ENCODE measurements at places on chromosomes 2 and 18.

- DNase-seq: no peak
- H3K4me3 ChIP-seq: peak overlapping the region; percentile 88
- H3K27ac ChIP-seq: no peak overlapping the region
- peaks cover 14% of the 10 kb centered on the region for H3K36me3 ChIP-seq
- H3K4me1 ChIP-seq: no peaks in the 10 kb centered on the region
These were observed 706 bp downstream of the UBXN2A start for GRCh38 chr2:23940718-23941620.

- DNase-seq: no peak
- H3K27me3 ChIP-seq: no peaks in the 10 kb centered on the region
- H3K4me1 ChIP-seq: no peaks in the 10 kb centered on the region
- no peak overlapping the region for H3K4me3 ChIP-seq
- H3K36me3 ChIP-seq: no peaks in the 10 kb centered on the region
- no peak overlapping the region for H3K27ac ChIP-seq
These were observed 52.7 kb downstream of the DSEL start for GRCh38 chr18:67463829-67464228.

DNA sequence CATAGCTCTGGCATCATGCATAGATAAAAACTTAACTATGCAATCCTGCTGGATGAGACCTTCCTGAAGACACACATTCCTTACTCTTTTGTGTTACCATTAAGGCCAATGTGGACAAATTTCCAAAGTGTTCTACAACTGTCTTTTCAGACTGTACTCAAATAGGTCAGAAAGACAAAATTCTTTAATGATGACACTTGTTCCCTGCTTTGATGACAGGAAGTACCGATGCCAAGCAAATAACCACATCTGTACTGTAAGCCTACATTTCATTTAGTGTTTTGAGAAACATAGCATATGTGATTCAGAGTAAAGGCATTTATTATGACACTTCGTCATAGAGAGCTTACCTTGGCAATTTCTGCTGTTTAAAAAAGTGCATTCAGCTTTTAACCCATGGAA is 55.0 kb downstream of the PMAIP1 start:
- H3K4me3 ChIP-seq: no peak overlapping the region
- no peaks in the 10 kb centered on the region for H3K36me3 ChIP-seq
- no peaks in the 10 kb centered on the region for H3K4me1 ChIP-seq
- no peaks in the 10 kb centered on the region for H3K27me3 ChIP-seq
- DNase-seq: no peak

- H3K4me3 ChIP-seq: no peak overlapping the region
- H3K4me1 ChIP-seq: no peaks in the 10 kb centered on the region
- peaks cover 1% of the 10 kb centered on the region for H3K27me3 ChIP-seq
These were observed 83.9 kb downstream of the RTP5 start for GRCh38 chr2:241953324-241953928.

GRCh38 chr2:150127346-150127990 is 360.0 kb downstream of the RND3 start:
- H3K27ac ChIP-seq: no peak overlapping the region
- H3K27me3 ChIP-seq: no peaks in the 10 kb centered on the region
- DNase-seq: no peak
- peaks cover 7% of the 10 kb centered on the region for H3K36me3 ChIP-seq

- peaks cover 11% of the 10 kb centered on the region for H3K4me1 ChIP-seq
- H3K4me3 ChIP-seq: no peak overlapping the region
- no peak for DNase-seq
- H3K36me3 ChIP-seq: no peaks in the 10 kb centered on the region
- H3K27ac ChIP-seq: no peak overlapping the region
- no peaks in the 10 kb centered on the region for H3K27me3 ChIP-seq
These were observed 244.6 kb upstream of the NT5C1B start for GRCh38 chr2:18833941-18834340.

- no peaks in the 10 kb centered on the region for H3K36me3 ChIP-seq
- H3K27ac ChIP-seq: no peak overlapping the region
- no peak overlapping the region for H3K4me3 ChIP-seq
- DNase-seq: peak; percentile 11
- 0 out of 2 replicates have a peak, but pooled peaks cover 2% of the 10 kb centered on the region for H3K4me1 ChIP-seq
These were observed 113.1 kb upstream of the ID2 start for GRCh38 chr2:8568543-8569302.

GRCh38 chr2:74252036-74252435 is 53.6 kb downstream of the MTHFD2 start:
- no peak overlapping the region for H3K4me3 ChIP-seq
- no peaks in the 10 kb centered on the region for H3K36me3 ChIP-seq
- no peak for DNase-seq
- H3K4me1 ChIP-seq: no peaks in the 10 kb centered on the region
- no peaks in the 10 kb centered on the region for H3K27me3 ChIP-seq
- no peak overlapping the region for H3K27ac ChIP-seq

DNA sequence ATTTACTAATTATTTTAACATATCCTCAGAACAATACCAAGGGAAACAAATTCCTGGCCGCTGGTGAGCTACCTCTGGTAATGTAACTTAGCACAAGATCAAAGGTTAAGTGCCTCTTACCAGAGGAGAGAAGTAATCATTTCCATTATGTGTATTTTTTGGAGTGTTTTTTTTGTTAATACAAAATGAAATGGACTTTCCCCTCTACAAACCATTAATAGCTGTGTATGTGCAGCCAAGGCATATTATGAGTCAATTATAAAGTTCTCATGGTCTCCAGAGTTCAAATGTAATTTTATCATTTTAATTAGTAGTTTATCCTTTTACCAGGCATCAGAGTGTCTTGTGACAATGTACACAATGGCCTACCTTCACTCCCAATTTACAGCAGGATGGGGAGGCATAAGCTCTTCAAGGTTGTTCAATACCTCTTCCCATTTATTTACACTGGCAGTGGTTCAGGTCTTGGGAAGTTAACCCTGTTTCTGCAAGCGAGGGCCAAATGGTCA is 242.2 kb downstream of the TGIF1 start:
- no peak for DNase-seq
- H3K27ac ChIP-seq: no peak overlapping the region
- no peak overlapping the region for H3K4me3 ChIP-seq
- no peaks in the 10 kb centered on the region for H3K27me3 ChIP-seq

DNA sequence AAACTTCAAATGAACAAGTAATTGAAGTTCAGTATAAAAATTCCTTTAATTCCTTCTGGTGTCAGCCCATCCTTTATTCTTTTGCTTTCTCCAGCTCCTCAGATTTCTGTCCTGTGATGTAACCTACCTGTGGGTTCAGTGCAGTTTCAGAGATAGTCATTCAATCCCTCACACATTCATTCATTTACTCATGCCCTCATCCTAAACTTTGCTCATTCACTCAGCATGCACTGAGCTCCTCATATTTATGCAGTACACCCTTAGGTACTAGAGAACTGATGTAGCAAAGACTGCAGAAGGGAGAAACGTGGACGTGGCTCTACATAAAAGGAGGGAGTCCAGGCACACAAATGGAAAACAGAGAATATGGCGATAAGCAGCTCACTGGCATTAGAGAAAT is 45.3 kb upstream of the STAT1 start:
- H3K4me3 ChIP-seq: no peak overlapping the region
- no peak overlapping the region for H3K27ac ChIP-seq
- no peak for DNase-seq
- no peaks in the 10 kb centered on the region for H3K36me3 ChIP-seq
- no peaks in the 10 kb centered on the region for H3K27me3 ChIP-seq
- H3K4me1 ChIP-seq: no peaks in the 10 kb centered on the region

DNA sequence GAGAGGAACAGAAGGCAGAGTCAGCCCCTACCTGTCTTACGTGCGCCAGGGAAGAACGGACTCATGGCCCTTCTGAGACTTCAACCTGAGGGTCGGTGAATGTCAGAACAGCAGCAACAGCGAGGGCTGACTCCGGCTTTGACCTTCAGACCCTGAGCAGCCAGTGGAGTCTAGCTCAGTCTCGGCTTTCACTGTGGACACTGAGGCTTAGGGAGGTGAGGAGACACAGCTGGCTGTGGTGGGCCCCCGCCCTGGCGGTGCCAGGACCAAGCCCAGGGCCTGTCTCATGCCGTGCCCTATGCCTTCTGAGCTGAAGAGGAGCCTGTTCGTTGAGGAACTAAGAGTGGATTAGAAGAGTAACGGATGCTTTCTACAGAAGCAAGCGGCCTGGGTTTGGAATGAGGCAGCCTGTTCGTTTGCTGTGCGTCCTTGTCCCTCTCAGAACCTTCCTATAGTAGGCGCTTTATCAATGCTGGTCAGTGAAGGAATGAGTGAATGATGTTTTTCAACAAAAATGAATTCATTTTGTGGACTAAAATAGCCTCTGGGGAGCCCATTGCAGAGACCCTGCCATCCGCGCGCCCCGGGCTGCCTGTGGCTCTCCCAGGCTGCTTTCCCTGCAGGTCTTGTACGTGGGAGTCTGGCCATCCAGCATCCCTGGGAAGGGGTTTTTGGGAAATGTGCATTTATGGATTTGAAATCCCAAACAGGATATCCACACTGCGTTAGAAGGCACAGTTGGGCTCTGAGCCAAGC is 38.9 kb downstream of the ASB1 start:
- no peak overlapping the region for H3K4me3 ChIP-seq

- peak; percentile 46 for DNase-seq
- no peaks in the 10 kb centered on the region for H3K4me1 ChIP-seq
- no peaks in the 10 kb centered on the region for H3K27me3 ChIP-seq
- H3K27ac ChIP-seq: no peak overlapping the region
These were observed 525.6 kb downstream of the MBD2 start for GRCh38 chr18:53698907-53699306.

DNA sequence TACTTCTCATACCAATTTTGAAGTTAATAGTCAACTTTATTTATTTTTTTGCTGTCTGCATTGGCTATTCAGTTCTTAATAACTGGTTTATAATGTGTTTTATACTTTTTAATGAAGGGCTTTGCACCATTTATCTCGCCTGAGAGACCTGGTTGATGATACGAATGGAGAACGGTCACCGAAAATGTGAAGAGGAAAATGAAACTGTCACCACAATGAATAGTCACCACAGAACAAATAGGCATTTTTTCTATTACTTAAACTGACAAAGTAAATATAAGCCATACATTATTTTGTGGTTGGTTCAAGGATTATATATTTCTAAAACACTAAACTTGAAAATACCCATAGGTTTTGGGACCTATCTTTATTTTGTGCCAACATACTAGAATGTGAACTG is 20.4 kb downstream of the C18orf54 start:
- no peak for DNase-seq
- peaks cover 3% of the 10 kb centered on the region for H3K36me3 ChIP-seq
- no peak overlapping the region for H3K27ac ChIP-seq
- H3K4me3 ChIP-seq: no peak overlapping the region
- H3K4me1 ChIP-seq: peaks cover 2% of the 10 kb centered on the region
- no peaks in the 10 kb centered on the region for H3K27me3 ChIP-seq

GRCh38 chr18:10231220-10231619 is 223.2 kb upstream of the APCDD1 start:
- no peaks in the 10 kb centered on the region for H3K27me3 ChIP-seq
- no peak overlapping the region for H3K4me3 ChIP-seq
- H3K36me3 ChIP-seq: no peaks in the 10 kb centered on the region

DNA sequence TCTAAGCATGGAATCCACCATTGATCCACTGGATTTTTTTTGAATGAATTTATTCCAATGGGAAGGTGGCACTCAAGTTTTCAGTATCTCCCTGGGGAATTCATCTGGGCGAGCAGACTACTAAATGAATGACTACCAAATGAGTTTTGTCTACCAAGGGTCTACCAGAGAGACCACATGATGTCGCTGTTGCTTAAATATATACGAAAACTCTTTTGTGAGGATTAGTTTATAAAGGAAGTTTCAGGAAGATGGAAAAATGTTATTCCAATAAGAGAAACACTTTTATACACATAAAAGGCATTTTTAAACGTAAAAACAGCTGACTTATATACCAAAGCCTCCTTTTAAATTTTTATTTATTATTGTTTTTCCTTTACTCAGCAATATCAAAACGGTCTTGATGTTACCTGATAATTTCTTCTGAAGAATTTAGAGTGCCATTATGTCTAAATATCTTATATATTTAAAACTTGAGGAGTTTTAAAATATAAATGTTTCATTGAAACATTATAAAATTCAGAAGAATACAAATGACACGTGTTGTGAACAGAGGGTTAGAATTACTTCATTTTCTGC is 139.7 kb downstream of the HRH4 start:
- H3K27ac ChIP-seq: no peak overlapping the region
- DNase-seq: no peak
- peaks cover 3% of the 10 kb centered on the region for H3K4me1 ChIP-seq
- no peaks in the 10 kb centered on the region for H3K27me3 ChIP-seq
